Inflammatory macrophage treated with lipopolysaccharide for 4 hours (primary cell): ENCODE measurements at places on chromosomes 4 and X.
A peak's percentile ranks its signal among the peaks of the same experiment; 100 is the strongest.

DNA sequence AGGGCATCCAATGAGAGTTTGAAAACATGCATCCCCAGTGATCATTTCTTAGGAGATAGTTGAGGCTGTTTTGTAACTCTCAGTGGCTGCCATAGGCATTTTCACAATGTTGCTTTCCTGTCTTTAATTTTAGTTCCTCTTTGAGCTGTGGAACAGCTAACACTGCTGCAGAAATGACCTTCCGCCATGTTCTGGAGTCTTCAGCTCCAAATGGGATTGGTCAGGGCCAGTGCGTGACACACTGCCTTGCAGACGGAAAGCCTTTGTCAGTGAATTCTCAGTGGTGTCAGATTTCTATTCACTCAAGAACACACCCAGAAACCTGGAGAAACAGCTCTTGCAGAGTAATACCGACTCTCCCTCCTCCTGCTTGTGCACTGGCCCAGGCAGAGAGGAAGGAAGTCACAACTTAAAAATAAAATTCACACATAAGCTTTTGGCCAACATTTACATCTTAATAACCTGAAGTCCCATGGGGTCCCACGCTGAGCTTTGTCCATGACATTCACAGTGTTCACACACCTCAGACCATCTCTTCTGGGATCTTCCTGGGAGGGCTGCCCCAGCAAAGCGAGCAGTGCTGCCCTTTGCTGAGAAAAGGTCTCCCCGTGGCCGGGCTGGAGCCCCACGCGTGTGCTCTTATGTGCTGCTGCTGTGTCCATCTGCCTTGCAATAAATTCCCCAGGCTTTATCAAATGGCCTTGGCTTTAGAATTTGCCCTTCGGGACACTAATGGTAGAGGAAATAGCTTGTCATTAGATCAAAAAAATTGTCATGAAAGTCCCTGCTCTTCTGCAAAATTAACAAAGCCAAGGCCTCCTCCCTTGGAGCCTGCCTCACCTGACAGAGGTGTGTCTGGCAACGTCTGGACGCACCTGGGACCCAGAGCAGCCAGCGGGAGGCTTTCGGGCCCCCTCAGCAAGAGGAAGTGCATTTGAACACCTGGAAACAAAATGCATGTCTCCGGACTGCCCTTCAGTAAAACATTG lies 126.8 kb downstream of the IRF2 start:
- DNase-seq: peak; percentile 93

GRCh38 chrX:155889328-155889727 lies 8.2 kb downstream of the VAMP7 start:
- DNase-seq: no peak

- no peak for DNase-seq
These were observed 21.2 kb upstream of the LAMTOR3 start for GRCh38 chr4:99915449-99915848.

DNA sequence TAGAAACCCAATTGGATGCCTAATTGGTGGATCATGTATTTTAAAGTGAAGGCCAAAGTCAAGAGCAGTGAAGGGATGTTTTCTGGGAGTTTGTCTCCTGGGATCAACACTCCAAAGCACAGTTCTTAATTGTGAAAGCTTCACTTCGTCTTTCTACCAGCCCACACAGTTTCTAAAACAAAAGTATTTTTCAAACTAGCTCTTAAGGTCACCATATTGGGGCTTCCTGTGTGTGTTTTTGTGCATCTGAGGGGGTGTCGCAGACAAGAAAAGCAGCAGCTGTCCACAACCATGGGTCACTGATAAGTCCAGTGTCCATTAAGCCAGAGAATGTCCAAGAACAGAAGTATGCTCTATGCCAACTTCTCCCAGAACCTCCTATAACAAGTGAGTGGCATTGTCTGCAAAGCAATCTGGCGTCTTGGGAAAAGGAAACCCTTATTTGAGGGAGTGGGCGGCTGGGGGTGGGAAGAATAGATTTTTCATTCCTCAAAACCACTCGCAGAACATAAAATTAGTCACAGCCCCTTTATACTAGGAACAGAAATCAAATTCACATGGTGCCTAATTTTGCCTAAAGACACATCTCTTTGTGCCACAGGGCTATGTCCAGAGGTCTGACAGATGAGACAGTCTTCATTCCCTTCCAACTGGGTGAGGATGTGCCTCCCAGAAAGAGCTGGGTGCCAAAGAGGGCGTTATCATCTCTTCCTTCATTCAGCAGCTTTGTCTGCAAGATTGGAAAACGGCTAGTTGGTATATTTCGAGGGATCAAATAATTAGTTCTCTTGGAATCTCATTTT lies 610.4 kb downstream of the BCOR start:
- DNase-seq: peak; percentile 49

GRCh38 chrX:112254896-112255295 lies 172.3 kb upstream of the TRPC5 start:
- DNase-seq: no peak

GRCh38 chr4:147928400-147928799 lies 196.5 kb downstream of the ARHGAP10 start:
- no peak for DNase-seq

GRCh38 chr4:163858515-163858914 lies 364.0 kb downstream of the TMA16 start:
- peak; percentile 33 for DNase-seq

- no peak for DNase-seq
These were observed 58.0 kb downstream of the SPCS3 start for GRCh38 chr4:176377780-176378179.

GRCh38 chr4:54712206-54712605 lies 54.4 kb downstream of the KIT start:
- no peak for DNase-seq

GRCh38 chr4:152643153-152644035 lies 36.4 kb downstream of the TMEM154 start:
- DNase-seq: peak; percentile 79

DNA sequence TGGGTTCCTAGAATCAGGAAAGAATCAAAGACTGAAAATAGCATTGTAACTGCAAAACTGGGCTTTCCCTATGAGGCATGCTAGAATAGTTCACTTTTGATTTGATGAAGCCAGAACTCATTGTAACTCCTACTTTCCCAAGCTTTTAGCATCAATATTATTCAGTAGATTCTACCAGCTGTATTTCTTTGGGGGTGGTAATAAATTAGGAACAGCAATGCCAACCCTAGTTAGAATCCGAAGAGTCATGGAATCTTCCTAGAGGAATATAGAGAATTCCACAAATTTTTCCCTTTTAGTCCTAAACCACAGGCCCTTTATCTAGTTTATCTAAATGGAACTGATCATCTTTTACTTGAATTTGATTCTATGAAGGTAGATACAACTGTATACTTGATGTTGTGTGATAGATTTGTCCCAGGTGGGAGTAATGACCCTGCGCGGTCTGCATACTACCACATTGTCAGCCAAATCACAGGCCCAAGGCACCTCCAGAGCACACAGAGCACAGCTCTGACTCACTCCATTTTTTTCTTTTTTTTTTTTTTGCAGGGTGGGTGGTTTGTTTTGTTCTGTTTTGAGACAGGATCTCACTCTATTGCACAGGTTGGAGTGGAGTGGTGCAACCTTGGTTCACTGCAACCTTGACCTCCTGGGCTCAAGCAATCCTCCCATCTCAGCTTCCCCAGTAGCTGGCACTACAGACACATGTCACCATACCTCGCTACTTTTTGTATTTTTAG lies 66.6 kb downstream of the EDNRA start:
- no peak for DNase-seq

DNA sequence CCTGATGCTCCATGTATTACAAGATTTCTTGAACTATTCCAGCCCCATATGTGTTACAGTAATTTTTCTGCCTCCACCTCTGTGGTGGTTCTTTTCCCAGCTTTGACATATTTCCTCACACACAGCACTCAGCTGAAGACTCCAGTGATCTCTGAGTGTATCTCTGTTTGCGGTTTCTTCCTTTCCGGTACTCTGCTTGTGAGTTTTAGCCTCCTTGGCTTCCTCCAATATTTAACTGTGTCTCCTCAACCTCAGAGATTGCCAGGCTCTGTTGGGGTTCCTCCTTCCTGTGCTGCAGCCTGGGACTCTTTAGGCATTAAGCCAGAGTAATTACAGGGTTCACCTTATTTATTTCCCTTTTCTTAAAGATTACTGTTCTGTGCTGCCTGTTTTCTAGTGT lies 73.2 kb downstream of the NFKB1 start:
- DNase-seq: no peak

DNA sequence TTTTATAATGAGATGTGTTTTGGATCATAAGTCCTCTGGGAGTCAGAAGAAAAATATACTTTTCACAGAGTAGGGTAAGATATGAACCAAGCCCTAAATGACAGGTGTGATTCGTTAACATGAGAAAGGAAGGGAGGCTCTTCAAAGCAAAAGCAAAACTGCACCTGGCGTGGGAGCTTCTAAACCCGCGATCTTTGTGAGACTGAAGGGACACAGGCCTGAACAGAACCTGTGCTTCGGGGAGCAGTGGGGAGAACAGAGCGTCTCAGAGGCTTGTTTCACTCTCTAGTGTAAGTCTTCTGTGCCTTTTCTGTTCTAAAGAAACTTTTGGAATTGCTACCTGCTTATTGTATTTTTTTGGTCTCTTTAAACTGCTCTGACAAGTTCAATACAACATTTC lies 30.2 kb upstream of the CYP4V2 start:
- DNase-seq: no peak

DNA sequence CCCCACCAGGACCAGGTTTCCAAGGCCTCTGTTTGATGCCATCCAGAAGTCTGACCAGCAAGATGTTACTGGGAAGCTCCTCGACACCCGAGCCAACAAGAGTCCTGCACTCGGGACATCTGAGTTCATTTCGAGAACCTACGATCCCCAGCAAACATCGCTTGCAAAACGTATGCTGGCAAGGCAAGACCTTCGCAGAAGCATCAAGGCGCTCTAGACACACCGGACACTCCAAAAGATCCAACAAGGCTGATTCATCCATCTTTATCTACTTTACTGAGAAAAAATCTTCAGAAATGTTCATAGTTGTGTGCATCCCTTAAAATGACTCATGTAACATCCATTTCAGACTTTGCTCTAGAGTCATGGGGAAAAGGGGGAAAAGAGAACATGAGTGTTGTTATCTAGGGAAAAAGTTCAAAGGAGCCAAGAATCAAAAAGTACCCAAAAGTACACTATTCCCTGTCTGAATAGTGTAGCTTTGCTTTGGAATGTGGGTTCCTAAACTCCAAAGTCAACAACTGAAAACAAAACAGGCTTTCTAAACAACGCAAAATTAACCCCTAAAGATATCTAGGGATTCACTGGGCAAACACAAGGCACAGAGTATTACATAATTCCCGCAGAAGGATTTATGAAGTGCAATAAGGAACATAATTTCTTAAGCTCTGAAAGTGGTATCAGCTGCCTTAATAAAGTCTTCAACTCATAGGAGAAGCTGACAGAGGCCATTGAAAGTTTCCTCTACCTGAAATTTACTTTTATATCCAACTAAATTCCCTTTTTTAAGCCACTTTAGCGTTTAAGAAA lies 1.6 kb downstream of the SH3RF1 start:
- DNase-seq: peak; percentile 36

DNA sequence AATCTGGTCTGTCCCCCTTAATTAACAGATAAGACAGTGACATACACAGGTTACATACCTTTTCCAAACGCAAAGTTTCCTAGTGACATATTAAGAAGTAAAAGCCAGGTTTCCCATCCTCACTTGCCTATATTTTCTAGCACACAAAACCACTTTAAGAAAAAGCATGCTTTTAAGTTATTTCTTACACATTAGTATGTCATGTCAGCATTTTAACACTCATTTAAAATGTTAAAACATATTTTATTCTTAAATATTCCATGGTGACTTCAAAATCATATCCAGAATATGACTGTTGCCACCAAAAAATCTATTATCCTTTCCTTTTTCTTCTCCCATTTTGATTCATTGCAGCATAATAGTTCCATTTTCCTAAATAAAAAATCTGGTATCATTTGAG lies 1830.2 kb downstream of the STIM2 start:
- no peak for DNase-seq

- DNase-seq: no peak
These were observed 19.6 kb upstream of the PLXNB3 start for GRCh38 chrX:153744210-153745066.

GRCh38 chrX:135295944-135296305 lies 13.4 kb upstream of the ETDC start:
- DNase-seq: no peak

DNA sequence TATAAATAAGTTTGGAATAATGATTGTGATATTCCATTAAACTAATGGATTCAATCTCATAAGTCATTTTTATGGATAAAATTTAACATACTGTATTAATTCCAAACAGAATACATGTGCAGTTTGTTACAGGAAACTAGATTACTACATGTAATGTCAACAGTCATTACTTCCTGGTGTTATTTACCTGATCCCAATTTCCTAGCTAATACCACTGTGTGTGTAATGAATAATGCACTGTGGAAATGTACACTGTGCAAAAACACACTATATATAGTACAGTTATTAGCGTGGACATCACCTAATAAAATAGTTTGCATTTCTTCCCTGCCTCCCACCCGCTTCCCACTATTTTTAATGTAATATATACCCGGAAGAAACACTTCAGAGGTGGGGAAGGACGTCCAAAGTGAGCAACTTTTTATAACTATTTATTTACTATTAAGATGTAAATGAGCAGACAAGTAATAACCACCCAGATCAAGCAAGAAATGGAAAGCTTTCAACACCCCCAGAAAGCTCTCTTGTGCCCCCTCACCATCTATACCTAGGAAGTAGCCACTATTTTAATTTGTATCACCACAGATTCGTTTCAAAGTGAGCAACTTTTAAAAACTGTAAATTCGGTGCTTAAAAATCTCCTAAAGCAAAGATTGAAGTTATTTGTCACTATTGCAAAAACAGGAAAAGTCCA lies 219.1 kb downstream of the THOC2 start:
- DNase-seq: no peak

DNA sequence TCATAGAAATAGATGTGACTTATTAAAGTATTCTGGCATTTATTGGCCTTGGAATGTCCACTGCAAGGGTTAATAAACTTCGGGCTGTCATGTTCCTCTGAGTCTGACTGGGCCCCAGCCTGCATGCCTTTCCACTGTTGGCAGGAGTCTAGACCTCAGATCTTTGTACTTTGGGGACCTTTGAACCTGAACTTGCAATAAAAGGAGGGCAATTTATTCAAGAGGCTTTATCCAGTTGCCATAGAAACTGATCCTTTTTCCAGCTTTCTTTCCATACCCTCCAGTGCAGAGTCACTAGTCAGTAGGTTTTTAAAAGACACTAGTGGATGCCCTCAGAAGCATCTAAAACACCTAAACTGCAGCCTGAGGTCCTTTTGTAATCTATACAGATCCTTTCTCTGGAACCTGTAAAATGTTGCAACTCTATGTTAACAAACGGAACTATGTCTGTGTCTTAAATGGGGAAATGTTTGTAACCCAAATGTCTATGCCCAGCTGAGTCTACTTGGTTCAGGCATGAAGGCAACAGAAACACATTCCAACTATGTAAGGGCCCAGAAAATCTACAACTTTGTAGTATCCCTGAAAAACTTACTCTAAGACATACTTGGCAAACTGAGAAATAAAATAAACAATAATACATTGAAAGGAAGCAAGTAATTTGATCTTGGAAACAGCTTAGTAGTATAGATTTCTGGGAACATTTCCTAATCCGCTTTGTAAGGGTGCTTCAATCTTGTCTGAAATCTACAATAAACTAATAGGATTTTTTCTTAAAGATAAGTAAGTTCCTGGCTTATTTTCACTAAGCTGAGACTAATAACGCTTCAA lies 41.5 kb downstream of the SOWAHB start:
- DNase-seq: no peak
